ENCODE measurements at places on chromosomes 1 and 21. TPM values are rescaled to one million over a fixed set of nuclear protein-coding genes. Genes with fewer than 3 reads are reported as not detected.

DNA sequence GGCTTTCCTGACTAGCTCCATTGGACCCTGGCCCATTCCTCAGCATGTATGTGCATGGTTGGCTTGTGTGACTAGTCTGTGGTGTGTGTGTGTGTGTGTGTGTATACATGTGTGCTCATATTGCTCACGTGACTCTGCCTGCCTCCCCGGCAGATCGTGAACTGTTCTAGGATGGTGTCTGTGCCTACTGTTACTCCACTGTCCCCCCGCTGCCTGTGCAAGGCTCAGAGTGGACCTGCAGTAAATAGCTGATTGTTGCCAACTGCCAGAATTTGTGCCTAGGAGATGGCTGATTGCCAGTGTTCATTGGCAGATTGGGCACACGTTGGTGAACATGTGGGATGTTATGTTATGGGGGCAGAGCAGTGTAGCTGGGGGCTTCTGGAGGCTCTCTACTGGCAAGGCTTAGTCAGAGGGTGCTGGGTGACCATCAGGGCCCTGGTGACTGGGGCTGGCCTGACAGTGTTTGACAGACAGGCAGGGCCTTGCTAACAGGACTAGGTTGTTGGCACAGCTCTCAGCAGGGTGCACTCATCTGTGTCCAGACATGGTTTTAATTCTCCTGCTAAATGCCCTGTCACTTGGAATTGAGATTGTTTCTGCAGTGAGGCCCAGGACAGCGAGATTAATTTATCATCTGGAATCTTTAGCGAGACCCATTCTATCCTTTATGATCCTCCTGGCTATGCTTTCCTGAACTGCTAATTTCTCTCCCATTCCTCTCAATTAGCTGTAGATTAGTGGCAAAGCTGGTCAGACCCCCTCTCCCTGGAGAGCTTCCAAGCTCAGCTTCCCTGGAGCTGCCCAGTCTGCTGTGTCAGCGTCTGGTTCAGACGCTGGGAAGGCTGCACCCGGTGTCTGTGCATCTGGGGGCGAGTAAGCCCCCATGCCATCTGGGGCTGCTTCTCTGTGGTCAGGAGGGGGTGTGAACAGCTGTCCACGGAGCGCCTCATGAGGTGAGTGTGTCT is 20.8 kb downstream of the SLC6A17 start:
- DNase-seq, result no peak

DNA sequence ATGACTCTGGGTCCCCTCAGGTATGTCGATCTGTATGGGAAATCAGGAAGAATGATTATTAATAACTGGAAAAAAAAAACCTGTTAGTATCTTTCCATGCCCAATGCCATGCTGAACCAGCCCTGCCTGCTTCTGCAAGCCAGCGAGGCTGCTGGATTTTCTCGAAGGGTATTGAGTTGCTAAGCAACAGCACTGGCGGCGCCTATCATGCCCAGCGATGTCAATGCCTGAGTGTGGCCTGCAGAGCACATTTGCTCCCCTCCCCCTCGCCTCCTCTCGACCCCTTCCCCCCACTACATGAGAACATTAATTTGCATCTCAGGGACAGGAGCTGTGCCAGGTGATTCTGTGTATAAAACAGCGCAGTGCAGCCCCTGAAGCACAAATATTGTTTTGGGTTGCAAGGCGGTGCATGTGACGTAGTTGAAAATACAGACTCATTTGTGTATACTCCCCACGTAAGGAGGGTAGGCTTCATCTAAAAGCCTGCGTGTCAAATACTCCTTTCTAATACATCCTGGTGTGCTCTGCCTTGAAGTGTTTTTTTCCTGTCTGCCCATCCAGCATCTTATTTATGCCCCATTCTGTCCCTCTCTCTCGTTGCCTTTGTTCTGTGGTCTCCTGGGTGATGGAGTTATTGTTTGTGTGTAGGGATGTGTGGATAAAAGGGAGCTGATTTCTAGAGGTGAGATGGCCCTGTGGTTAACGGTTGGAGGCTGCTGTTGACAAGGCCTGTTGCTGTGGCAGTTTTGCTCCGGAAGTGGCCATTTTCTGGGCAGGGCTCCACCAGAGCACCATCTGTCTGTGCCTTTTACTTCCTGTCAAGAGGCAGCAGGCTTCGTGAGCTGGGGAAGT is 32.7 kb upstream of the ATP5PO start:
- DNase-seq, result peak; percentile 67

GRCh38 chr1:30133414-30134055 is 589.9 kb downstream of the MATN1 start:
- DNase-seq, result no peak

DNA sequence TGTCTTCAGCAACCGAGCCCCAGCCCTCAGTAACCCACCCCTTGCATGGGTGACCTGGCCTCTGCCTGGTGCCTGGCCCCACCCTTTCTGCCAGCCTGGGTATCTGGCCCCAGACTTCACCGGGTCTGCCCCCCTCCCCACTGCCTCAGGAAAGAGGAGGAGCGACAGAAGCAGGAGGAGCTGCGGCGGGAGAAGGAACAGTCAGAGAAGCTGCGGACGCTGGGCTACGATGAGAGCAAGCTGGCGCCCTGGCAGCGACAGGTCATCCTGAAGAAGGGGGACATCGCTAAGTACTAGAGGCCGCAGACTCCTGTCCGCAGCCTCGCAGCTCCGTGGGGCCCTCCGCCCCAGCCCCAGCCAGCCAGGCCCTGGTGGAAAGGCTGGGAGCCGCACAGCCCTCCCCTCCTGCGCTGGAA is 6.1 kb downstream of the TNFRSF25 start:
- no peak for DNase-seq

DNA sequence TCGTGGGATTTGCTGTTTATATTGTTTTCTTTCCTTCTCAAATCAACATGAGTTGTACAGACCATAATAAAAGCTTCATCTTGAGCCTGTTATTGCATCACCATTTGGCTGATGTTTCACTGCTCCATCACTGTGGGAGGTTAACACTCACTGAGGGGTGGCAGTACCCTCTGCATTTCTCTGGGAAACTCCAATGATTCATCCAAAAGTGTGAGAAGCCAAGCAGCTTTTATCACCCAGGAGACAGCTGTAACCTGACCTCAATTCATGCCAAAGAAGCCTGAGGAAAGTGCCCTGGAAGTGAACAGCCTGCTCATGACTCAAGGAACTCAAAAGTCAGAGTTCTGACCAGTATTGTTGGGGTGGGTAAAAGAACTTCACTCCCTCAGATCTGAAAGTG is 84.1 kb downstream of the GPR88 start:
- DNase-seq, result no peak

DNA sequence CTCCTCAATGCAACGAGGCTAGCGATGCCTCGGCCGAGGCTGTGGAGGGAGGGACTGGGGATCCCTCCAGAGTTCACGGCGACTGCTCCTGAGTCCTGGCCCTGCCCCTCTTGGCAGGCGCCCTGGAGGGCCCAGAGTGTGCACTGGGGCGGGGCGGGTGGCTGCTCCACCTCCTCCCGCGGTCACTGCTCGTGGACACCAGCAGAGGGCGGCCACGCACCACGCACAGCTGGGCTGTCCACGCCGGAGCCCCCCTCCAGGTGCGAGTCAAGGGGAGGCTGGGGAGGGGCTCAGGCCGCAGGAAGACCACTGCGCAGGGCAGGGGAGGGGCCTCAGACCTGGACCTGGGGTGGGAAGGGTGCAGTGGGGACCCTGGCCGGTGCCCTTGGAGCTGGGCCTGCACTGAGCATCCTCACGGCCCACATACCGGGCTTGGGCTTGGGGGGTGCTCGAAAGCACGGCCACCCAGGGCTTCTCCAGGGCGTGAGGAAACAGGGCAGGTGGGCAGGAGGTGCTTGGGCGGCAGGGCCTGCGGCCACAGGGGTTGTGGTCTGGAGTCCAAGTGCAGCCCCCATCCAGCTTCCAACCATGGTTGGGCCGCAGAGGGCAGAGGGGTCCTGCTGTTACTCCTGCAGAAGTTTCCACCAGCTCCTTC is 20.6 kb upstream of the TTC34 start:
- peak; percentile 25 for DNase-seq

DNA sequence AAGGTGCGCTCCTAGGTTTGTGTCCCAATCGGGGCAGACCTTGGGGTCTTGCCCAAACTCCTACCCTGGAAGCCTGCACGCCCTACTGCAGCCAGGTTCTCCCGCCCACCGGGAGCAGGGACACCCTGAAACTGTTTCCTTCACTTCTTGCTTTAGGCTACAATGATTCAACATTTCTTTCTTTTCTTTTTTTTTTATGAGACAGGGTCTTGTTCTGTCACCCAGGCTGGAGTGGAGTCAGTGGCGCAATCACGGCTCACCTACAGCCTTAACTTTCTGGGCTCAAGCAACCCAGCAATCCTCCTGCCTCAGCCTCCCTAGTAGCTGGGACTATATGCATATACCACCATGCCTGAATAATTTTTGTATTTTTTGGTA is 75.8 kb downstream of the ITPKB start:
- no peak for DNase-seq

DNA sequence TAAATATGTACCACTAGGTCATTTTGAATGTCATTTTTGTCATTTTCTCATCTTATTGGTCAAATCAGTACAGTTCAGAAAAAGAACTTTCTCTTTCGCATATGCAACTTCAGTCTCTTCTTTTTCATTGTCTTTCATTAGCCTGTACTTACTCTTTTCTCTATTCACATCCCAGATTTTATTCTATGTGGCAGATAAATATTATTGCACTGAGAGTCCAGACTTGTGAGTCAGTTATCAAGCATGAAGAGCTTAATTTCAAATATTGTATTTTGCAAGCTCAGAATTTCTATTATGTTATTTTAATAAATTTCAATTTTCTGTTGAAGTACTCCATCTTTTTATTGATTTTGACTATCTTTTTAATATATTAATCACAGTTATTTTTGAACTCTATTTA is 105.2 kb upstream of the PALMD start:
- no peak for DNase-seq

DNA sequence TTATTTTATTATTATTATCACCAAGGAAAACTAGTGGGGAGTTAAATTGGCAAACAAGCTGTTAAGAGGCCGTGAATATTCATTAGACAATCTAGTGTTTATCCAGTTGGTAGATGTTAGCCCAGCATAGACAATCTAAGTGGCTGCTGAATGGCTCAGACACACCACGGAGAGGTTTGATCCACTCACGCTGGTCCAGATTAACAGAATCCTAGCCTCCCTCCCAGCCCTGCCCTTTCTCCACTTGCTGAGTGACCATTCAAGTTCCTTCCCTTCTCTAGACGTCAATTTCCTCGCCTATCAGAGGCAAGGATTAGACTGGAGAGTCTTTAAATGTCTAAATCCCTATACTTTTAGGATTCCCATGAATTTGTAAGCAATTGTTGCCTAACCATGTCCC is 80.1 kb downstream of the RRAGC start:
- DNase-seq, result no peak

GRCh38 chr1:154405747-154406571 is 816 bp downstream of the IL6R start:
- peak; percentile 91 for DNase-seq

GRCh38 chr1:2350911-2351655 is 40.3 kb downstream of the MORN1 start:
- peak; percentile 8 for DNase-seq

S100A9 gene
- 51.1 TPM for total RNA-seq
